Right atrium auricular region (tissue), 2 donors: ENCODE measurements at places on chromosomes 3 and 15. TPM values are rescaled to one million over a fixed set of nuclear protein-coding genes. Genes with fewer than 3 reads are reported as not detected.

The SERF2 gene
- total RNA-seq, result 803 TPM

The GMNC gene
- total RNA-seq, result 0.15 TPM

The SMAD6 gene
- 20.8 TPM for total RNA-seq

The ADAM10 gene
- 42.0 TPM for total RNA-seq

The PLOD2 gene
- 30.5 TPM for total RNA-seq

The CCR8 gene
- not detected for total RNA-seq

The FAIM gene
- total RNA-seq, result 2.6 TPM

The VGLL3 gene
- 13.0 TPM for total RNA-seq

The ATOSA gene
- total RNA-seq, result 36.7 TPM

The DCLK3 gene
- 0.08 TPM for total RNA-seq

The LRRIQ4 gene
- total RNA-seq, result not detected

The ANKRD34C gene
- 0.20 TPM for total RNA-seq

The OCA2 gene
- not detected for total RNA-seq

The CDHR4 gene
- total RNA-seq, result 0.20 TPM

The EMC7 gene
- 47.5 TPM for total RNA-seq

The WDR72 gene
- total RNA-seq, result not detected

The SERPINI1 gene
- total RNA-seq, result 2.0 TPM

The RARB gene
- total RNA-seq, result 15.2 TPM

The GHSR gene
- not detected for total RNA-seq

The LXN gene
- total RNA-seq, result 20.5 TPM
